ENCODE measurements at places on chromosomes 5 and 9.

DNA sequence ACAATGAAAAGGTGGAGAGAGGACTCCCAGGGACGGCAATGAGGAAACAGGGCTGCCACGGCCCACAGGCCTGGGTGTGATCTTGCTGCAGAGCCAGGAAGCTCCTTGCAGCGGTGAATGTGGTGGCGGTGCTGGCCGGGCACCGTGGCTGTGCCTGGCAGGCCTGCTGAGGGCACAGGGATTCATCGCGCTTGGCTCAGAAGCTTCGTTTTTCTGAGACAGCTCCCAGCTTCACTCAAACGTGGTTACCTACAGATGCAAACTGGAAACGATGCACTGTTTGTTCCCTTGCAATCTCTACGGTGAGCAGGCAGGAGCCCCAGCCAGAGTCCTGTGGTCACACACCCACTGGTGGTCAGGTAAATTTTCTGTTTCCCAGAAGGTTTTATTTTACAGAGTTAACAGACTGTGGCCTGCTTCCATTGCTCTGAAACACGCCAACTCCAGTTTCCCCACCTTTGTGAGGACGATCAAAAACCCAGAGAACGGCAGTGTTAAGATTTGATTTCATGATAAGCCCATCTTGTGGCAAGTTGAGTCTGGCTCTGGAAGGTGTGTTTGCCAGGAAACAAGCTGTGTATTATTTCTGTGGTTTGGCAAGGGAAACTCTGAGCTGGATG lies 183.9 kb downstream of the AUH start:
- DNase-seq = peak; percentile 38

DNA sequence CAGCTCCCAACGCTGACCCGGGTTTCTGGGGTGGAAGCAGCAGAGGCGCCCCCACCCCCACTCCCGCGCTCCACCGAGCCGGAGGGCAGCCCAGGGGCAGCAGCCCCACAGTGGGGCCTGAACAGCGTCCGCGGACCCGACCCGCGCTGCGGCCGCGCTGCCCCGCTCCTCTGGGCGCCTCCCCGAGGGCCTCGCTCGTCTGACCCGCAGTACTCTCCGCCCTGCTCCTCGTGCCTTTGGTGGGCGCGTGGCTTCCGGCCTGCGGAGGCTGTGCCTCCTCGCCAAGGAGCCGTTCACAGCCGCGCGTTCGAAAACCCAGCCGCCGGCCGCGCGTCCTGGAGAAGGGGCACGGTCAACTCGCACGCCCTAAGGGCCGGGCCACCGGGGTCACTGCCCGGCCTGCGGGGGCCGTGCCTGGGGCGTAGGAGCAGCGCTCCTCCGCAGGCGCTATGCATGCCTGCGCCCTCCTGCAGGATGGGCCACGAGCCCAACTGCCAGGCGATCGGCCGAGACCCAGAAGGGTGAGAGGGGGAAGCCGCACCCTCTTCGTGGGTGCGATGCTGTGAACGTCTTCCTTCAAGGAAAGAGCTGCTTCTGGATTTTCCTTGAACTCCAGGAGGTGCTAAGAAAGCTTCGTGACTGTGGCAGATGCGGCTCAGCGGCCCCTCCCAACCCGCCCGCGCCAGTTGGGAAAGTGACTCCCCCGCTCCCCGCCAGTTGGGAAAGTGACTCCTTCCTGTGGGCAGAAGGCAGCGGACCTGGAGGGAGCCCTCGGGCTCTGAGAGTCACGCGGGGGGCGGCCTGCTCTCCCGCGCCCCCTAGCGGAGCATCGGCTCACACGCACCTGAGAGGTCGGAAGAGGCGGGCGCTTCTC lies 82.7 kb downstream of the HSD17B3 start:
- DNase-seq = peak; percentile 77

DNA sequence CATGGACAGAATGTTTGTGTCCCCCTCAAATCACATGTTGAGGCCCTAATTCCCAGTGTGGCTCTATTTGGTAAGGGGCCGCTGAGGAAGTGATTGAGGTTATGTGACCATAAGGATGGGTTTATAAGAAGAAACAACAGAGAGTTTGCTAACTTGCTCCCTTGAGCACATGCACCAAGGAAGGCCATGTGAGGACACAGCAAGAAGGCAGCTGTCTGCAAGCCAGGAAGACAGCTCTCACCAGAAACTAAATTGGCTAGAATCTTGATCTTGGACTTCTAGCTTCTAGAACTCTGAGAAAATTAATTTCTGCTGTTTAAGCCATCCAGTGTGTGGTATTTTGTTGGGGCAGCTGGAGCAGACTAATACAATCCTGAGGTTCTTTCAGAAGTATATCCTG lies 35.2 kb upstream of the CDC42SE2 start:
- no peak for DNase-seq

- no peak for DNase-seq
Observed at GRCh38 chr5:15522187-15522520, 22.2 kb downstream of the FBXL7 start.

DNA sequence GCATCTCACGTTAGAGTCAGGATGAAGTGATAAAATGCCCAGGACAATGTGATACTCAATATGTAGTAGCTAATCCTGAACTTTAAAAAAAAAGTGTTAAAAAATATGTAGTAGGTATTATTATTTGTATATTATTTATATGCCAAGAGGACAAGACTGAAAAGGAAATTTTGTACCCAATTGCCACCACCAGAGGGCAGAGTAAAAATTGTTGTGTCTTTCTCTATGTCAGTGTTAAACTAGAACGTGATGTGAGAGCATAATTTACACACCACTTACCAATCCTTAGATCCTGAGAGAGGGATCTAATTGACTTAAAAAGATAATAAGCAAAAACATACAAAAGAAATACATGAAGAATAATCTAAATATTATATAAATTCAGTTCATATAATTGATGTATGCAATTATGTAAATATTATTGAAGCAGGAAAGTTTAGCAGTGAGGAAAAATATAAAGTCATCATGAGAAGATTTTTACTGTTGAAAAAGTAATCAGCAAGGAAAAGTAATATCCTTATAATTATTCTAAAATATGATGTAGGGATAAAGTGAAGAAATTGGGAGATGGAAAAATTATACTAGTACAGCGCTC lies 288.9 kb downstream of the RAB3C start:
- peak; percentile 47 for DNase-seq

DNA sequence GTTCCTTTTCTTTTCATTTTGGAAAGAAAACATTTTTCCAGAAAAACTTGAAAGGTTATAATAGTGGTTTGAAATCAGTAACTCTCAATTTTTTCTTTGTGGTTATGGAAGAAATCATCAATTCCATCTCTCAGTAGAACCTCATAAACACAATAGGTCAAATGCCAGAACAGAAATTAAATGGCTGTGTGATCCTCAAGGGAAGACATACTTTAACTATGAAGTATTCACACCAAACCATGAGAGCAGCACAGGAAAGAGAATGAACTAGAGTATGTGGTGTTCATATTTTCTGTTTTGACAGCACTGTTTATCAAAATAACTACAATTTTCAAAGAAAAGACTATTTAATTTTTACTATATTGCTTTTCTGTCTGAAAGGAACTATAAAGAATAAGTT lies 29.7 kb upstream of the EFNA5 start:
- peak; percentile 26 for DNase-seq

GRCh38 chr5:176790941-176791340 lies 19.4 kb upstream of the UNC5A start:
- DNase-seq = no peak

DNA sequence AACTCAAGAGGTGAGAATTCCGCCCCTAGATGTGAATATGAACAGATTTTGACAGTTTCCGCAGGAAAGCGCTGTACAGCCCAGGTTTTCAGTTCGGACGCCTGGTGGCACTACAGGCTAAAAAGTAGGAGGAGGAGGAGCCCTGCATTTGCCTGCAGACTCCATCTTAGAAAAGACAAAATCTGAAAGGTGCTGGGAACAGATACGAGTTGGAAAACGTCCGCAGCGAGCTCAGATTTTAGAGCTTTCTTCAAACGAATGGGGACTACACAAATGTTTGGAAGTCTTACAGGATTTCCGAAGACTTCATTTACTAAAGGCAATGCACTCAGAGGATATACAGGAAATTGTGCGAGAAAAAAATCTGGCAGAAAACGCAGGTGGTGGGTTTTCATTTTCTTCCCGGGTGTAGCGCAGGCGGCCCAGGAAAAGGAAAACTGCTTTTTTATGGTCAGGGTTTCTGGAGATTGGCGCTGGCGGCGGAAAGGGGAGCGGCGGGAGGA lies 9.9 kb upstream of the PCDHB2 start:
- peak; percentile 85 for DNase-seq

DNA sequence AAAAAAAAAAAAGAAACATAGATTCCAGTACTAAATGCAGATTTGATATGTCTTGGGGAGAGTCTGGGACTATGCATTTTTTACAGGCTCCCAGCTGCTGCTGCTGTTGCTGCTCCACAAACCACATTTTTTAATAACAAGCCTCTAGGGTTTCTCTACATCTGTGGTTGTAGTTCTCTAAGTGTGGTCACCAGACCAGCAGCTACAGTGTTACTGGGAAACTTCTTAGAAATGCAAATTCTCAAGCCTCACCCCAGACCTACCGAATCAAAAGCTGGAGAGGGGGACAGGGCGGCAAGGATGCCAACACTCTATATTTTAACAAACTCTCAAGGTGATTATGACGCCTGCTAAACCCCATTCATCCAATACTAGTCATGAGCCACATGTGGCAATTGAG lies 293.4 kb upstream of the PTGER4 start:
- DNase-seq = no peak

Data from GM23248 (cell line).